AG09319 (cell line): ENCODE measurements at places on chromosomes 2 and 18.

DNA sequence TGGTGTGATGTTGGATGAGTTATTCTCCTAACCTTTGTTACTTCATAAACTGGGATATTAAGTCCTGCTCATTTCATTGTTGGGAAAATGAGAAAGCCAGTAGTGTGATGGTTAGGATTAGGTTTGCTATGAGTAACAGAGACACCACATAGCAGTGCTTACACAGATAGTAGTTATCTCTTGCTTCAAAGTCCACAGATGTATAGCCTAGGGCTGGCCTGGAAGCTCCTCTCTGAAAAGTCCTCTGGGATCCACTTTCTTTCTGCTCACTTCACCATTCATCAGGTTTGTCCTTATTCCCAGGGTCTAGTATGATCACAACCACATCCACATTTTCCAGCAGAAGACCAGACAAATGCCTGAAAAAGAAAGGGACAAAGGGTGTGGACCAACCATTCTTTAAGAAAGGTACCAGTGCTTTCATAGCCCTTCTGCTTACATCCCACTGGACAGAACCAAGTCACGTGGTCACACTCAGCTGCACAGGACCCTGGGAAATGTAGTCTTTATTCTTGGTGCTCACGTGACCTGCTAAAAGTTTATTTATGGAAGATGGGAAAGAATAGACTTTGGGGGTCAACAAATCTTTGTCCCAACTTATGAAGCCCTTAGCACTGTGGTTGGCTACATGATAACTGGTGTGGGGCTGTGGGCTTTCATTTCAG is 108.9 kb downstream of the INSIG2 start:
- DNase-seq = no peak

GRCh38 chr2:128792476-128793054 is 473.9 kb upstream of the HS6ST1 start:
- no peak for DNase-seq

DNA sequence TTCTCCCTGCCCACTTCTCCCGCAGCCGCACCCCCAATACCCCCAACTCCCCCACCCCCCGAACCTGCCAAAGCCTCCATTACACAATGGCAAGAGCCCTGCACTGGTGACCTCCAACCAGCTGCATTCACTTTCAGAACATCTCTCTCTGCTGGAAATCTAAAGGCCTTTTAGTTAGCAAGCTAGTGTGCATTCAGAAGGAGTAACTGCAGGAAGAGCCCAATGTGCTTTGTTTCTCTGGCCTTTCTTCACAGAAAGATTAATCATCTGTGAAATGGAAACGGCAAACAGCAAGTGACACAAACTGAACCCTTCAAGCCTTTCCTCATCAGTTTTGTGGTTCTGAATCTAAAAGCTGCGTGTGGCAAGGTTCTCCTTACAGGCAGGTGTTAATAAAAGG is 124.2 kb downstream of the OLA1 start:
- DNase-seq = no peak

GRCh38 chr2:38925982-38926381 is 36.3 kb downstream of the ARHGEF33 start:
- DNase-seq = no peak

- DNase-seq = peak; percentile 24
Observed at GRCh38 chr2:187499941-187500532, 52.0 kb upstream of the CALCRL start.

- DNase-seq = no peak
Observed at GRCh38 chr2:127527001-127527804, 914 bp upstream of the IWS1 start.
